ENCODE measurements at places on chromosomes 12 and 14. TPM values are rescaled to one million over a fixed set of nuclear protein-coding genes. Genes with fewer than 3 reads are reported as not detected.

- no peak for DNase-seq
These were observed 4.9 kb downstream of the RAN start for GRCh38 chr12:130876758-130877157.

- DNase-seq, result no peak
These were observed 514.6 kb upstream of the FBXO33 start for GRCh38 chr14:39946807-39947206.

The LTBP2 gene
- total RNA-seq, result 0.27 TPM

The HOXC10 gene
- total RNA-seq, result not detected

The RAPGEF3 gene
- total RNA-seq, result 15.6 TPM

Data from hematopoietic multipotent progenitor cell (in vitro differentiated cells).